ENCODE measurements at places on chromosomes 1 and 21. TPM values are rescaled to one million over a fixed set of nuclear protein-coding genes. Genes with fewer than 3 reads are reported as not detected.

DNA sequence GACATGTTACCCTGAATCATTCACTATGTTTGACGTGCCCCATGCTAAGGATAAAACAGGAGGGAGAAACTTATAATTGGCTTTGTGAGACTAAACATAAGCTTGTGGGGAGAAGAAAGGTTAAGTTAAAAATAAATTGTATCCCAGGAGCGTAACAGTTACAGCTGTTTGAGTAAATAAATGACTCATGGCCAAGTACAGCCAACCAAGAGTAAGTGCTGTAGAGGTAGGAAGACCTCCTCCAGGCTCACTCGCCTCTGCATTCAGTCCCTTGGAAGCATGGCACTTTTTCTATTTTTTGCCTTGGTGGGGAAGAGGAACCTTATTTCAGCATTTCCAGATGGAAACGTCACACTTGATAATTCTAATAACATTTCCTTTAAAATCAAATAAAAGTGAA, 116.5 kb downstream of the ZP4 start:
- H3K36me3 ChIP-seq, result no peaks in the 10 kb centered on the region
- H3K27me3 ChIP-seq, result no peaks in the 10 kb centered on the region
- H3K4me1 ChIP-seq, result no peaks in the 10 kb centered on the region
- DNase-seq, result no peak

- no peak overlapping the region for H3K27ac ChIP-seq
- no peak for DNase-seq
- no peaks in the 10 kb centered on the region for H3K36me3 ChIP-seq
- H3K4me1 ChIP-seq, result no peaks in the 10 kb centered on the region
Measured at GRCh38 chr21:41576013-41576615, 68.2 kb upstream of the TMPRSS2 start.

ESPN gene
- total RNA-seq, result 4.3 TPM

- H3K27ac ChIP-seq, result peak overlapping the region; percentile 68
- H3K4me1 ChIP-seq, result peaks cover 32% of the 10 kb centered on the region
- peak; percentile 65 for DNase-seq
- no peak overlapping the region for H3K4me3 ChIP-seq
- peaks cover 76% of the 10 kb centered on the region for H3K36me3 ChIP-seq
Measured at GRCh38 chr1:11797525-11798216, 8.1 kb downstream of the MTHFR start.

DNA sequence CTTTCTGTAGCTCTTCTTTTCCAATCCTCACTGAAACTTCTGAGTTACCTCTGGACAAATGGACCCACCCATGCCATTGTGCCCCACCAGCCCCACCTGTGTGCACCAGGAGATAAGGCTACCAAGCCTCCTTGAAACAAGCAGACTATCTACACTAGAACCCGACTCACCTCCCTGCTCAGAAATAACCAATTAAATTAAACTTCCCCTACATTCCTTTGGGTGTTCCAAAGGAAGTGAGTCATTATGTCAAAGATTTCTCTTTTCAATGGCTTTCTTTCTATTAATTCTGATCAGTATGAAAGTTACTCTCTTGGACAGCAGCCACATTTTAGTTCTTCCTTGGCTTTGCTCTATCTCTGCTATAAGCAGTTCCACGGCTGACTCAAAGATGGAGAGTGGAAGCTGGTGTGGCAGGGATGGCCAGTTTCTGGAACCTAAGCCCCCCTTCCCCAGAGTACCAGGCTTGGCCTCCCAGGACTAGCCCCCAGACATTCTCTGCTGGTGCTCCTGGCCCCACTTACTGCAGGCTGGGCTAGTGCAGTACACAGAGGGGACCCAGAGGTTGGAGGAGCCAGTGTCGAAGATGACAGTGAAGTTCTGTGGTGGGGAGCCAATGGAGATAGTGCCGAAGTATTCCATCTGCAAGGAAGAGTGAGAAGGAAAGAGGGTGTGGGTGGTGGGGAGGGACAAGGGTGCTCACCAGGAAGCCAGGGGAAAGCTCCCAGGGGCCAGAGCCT, 1.9 kb downstream of the CTSE start:
- H3K4me3 ChIP-seq, result no peak overlapping the region
- H3K27me3 ChIP-seq, result no peaks in the 10 kb centered on the region
- H3K27ac ChIP-seq, result no peak overlapping the region
- no peaks in the 10 kb centered on the region for H3K36me3 ChIP-seq

CCNL2 gene
- 165 TPM for total RNA-seq

DNA sequence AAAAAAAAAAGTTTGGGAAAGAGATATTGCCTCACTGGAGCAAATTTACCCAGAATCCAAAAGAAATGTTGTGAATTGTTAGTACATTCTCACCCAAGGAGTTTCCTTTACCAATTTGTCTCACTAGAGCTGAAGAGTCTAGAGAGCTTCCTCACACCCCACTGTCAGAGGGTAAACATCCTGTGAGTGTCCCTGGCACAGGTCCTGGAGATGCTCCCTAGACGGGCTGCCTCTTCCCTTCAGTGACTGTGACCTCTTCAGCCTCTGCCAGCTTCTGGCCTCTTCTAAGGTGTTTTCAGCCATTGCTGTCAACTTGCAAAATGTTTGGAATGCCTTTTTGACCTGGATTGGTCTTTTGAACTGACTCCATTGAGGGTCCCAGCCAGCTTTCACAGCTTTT, 159.4 kb downstream of the DHRS3 start:
- no peaks in the 10 kb centered on the region for H3K27me3 ChIP-seq
- H3K36me3 ChIP-seq, result peaks cover 4% of the 10 kb centered on the region
- no peak overlapping the region for H3K4me3 ChIP-seq
- DNase-seq, result no peak
- H3K27ac ChIP-seq, result no peak overlapping the region
- H3K4me1 ChIP-seq, result peaks cover 88% of the 10 kb centered on the region
